ENCODE measurements at places on chromosomes 16 and 17.

GRCh38 chr17:11823862-11824261 lies 173.4 kb downstream of the ZNF18 start:
- H3K27me3 ChIP-seq = no peaks in the 10 kb centered on the region
- no peaks in the 10 kb centered on the region for H3K4me1 ChIP-seq
- no peaks in the 10 kb centered on the region for H3K36me3 ChIP-seq
- DNase-seq = no peak
- H3K4me3 ChIP-seq = no peak overlapping the region
- no peak overlapping the region for H3K27ac ChIP-seq

GRCh38 chr16:75534560-75535205 lies 1.2 kb downstream of the CHST5 start:
- no peaks in the 10 kb centered on the region for H3K4me1 ChIP-seq
- no peaks in the 10 kb centered on the region for H3K36me3 ChIP-seq
- H3K27me3 ChIP-seq = no peaks in the 10 kb centered on the region

GRCh38 chr16:54066451-54067105 lies 220.0 kb downstream of the IRX3 start:
- no peaks in the 10 kb centered on the region for H3K4me1 ChIP-seq
- H3K27ac ChIP-seq = no peak overlapping the region
- no peaks in the 10 kb centered on the region for H3K27me3 ChIP-seq
- no peak overlapping the region for H3K4me3 ChIP-seq

GRCh38 chr16:72760581-72760980 lies 287.3 kb downstream of the ZFHX3 start:
- no peak overlapping the region for H3K4me3 ChIP-seq
- H3K27me3 ChIP-seq = no peaks in the 10 kb centered on the region
- peak; percentile 64 for DNase-seq
- no peaks in the 10 kb centered on the region for H3K36me3 ChIP-seq
- H3K4me1 ChIP-seq = no peaks in the 10 kb centered on the region

DNA sequence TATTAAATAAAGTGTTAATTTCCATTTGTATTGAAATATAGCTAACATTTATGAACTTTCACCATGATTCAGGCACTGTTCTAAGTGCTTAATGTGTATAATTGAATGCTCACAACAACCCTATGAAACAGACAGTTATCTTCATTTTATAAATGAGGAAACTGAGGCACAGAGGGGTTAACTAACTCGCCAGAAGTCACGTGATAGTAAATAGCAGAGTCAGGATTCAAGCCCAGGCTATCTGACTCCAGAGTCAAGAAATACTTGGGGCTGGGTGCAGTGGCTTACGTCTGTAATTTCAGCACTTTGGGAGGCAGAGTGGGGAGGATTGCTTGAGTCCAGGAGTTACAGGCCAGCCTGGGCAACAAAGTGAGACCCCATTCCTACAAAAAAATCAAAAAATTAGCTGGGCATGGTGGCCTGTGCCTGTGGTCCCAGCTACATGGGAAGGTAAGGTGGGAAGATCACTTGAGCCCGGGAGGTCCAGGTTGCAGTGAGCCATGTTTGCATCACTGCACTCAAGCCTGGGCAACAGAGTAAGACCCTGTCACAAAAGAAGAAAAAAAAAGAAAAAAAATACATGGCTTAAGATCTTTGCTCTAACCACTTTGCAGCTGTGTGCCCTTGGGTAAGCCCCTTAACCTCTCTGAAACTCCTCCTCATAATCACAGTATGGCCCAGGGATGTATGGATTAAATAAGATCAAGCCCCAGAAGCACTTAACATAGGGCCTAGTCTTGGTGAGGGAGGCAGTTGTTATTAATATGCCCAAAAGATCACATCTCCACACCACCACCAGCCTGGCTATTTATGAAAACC lies 29.0 kb downstream of the WSB1 start:
- H3K36me3 ChIP-seq = peaks cover 3% of the 10 kb centered on the region
- no peaks in the 10 kb centered on the region for H3K27me3 ChIP-seq
- DNase-seq = no peak
- no peak overlapping the region for H3K27ac ChIP-seq
- no peaks in the 10 kb centered on the region for H3K4me1 ChIP-seq

DNA sequence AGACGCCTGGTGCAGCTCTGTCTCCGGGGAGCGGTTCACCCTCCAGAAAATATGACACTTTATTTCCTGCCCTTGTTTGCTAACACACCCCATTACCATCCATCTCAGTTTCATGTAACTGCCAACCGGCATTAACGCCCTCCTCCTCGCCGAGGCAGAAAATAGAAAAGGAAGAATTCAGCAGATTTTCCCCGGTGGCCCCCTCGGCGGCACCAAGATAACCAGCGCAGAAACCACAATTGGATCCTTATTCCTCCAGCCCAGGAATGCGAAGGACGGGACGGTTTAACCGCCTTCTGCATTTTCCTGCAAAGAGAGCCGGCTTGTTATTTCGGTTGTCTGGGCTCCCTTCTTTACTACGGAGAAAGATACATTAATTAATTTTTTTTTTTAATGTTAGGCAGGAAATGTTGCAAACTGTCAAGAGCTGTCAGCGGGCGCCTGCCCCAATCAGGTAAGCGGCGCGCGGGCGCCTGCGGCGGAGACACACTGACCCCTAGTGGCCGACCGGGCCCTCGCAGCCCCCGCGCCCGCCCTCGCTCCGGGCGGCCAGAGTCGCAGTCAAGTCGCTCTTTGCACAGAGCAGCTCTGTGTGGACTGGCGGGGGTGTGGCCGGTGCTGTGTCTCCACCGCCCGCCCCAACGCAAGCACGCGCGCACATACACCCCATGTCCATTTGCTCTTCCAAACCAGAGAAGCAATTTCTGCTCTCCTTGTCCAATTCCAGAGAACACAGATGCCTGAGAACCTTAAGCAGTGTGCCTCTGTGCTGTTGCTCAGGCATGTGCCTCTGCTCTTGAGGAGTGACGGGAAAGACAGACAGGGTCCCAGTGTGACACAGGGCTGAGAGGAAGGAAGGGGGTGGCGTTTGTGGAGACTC lies 53.6 kb downstream of the C17orf67 start:
- no peaks in the 10 kb centered on the region for H3K36me3 ChIP-seq
- H3K4me1 ChIP-seq = peaks cover 9% of the 10 kb centered on the region
- peaks cover 16% of the 10 kb centered on the region for H3K27me3 ChIP-seq
- H3K4me3 ChIP-seq = peak overlapping the region; percentile 58

GRCh38 chr16:10950393-10950792 lies 6.0 kb downstream of the CLEC16A start:
- no peaks in the 10 kb centered on the region for H3K36me3 ChIP-seq
- H3K4me3 ChIP-seq = no peak overlapping the region
- no peaks in the 10 kb centered on the region for H3K27me3 ChIP-seq
- no peak overlapping the region for H3K27ac ChIP-seq

- H3K27me3 ChIP-seq = no peaks in the 10 kb centered on the region
- no peak overlapping the region for H3K27ac ChIP-seq
- no peaks in the 10 kb centered on the region for H3K36me3 ChIP-seq
- H3K4me3 ChIP-seq = no peak overlapping the region
- DNase-seq = no peak
Measured at GRCh38 chr16:46573834-46574159, 47.4 kb downstream of the SHCBP1 start.

GRCh38 chr17:57948169-57948554 lies 7.0 kb downstream of the CUEDC1 start:
- H3K27me3 ChIP-seq = no peaks in the 10 kb centered on the region
- no peaks in the 10 kb centered on the region for H3K36me3 ChIP-seq
- H3K4me3 ChIP-seq = peak overlapping the region; percentile 18
- peaks cover 52% of the 10 kb centered on the region for H3K4me1 ChIP-seq
- peak overlapping the region; percentile 83 for H3K27ac ChIP-seq

Measured in astrocyte (in vitro differentiated cells and primary cell).